ENCODE measurements at places on chromosomes 1 and 21.

DNA sequence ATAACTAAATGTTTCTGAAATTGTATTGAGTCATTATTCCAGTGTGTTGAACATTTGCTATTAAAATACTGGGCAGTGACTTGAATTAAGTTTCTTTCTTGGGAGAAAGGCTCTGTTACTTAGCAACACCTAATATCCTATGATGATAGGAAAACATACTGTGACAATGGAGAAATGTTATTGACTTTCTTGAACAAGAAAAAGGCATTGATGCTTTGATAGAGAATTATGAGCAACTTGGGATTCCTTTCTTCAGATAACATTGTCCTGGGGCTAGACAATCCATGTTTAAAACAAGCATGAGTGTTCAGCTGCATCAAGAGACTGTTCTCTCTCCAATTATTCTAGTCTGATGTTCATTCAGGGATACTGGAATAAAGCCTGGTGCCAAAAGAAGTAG, 215.9 kb upstream of the L1TD1 start:
- DNase-seq, result no peak

GRCh38 chr1:77847621-77848080, 40.8 kb upstream of the NEXN start:
- DNase-seq, result no peak

DNA sequence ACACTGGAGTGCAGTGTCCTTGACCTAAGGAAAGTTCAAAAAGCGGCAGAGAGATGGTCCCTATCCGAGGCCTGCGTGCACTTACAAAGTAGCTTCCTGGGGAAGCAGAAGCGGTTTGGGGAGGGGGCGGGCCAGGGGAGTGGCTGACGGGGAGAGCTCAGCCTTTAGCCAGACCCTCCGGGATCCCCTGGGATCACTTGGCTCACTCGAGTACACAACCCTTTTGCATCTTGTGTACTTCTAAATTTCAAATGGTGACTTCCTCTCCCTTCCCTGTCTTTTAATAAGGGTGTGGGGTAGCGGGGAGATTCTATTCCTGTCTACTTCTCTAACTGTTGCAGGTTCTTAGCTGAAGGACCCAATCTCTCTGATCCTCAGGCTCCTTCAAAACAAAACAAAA, 18.1 kb upstream of the SNX27 start:
- DNase-seq, result no peak

- DNase-seq, result peak; percentile 8
Observed at GRCh38 chr1:26285366-26286063, 5.6 kb downstream of the SH3BGRL3 start.

- DNase-seq, result no peak
Observed at GRCh38 chr21:41188486-41189149, 20.7 kb downstream of the BACE2 start.

GRCh38 chr1:77991638-77992037, 12.8 kb upstream of the FUBP1 start:
- no peak for DNase-seq

DNA sequence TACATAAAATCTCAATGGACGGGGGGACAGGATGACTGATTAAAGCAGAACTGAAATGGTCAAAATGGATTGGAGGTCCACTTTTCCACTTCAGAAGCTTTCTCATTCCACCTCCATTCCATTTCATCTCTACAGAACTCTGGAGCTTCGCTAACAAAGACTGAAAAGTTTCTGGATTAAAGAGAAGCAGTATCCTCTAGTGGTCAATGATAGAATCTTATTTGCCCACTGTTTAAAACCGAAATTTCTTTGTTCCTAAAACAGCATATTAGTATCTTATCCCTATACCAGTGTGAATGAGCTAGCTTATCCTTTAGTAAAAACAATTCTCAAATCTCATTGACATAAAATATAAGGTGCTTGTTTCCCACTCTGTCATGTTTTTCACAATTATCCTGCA, 890.6 kb downstream of the KCNT2 start:
- DNase-seq, result no peak

GRCh38 chr1:24925963-24926362, 4.1 kb downstream of the RUNX3 start:
- no peak for DNase-seq

GRCh38 chr1:18606443-18607288, 24.0 kb upstream of the PAX7 start:
- DNase-seq, result no peak

DNA sequence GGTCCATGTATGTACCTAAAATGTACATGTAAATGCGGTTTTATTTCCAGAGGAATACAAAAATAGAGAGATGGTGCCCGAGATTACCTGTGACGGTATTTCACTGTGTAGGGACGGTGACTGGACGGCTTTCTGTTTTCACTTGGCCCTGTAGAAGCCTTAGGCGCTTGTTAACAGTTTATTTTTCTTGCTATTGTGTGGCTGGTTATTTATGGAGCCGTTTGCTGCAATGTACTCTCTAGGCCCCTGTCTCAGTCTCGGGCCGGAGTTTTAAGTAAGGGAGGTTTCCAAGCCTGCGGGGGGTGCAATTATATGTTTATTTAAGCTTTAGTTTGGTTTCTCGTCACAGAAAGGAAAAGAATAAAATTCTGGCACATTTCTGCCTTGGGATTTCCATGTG, 413 bp downstream of the EFCAB7 start:
- DNase-seq, result no peak

DNA sequence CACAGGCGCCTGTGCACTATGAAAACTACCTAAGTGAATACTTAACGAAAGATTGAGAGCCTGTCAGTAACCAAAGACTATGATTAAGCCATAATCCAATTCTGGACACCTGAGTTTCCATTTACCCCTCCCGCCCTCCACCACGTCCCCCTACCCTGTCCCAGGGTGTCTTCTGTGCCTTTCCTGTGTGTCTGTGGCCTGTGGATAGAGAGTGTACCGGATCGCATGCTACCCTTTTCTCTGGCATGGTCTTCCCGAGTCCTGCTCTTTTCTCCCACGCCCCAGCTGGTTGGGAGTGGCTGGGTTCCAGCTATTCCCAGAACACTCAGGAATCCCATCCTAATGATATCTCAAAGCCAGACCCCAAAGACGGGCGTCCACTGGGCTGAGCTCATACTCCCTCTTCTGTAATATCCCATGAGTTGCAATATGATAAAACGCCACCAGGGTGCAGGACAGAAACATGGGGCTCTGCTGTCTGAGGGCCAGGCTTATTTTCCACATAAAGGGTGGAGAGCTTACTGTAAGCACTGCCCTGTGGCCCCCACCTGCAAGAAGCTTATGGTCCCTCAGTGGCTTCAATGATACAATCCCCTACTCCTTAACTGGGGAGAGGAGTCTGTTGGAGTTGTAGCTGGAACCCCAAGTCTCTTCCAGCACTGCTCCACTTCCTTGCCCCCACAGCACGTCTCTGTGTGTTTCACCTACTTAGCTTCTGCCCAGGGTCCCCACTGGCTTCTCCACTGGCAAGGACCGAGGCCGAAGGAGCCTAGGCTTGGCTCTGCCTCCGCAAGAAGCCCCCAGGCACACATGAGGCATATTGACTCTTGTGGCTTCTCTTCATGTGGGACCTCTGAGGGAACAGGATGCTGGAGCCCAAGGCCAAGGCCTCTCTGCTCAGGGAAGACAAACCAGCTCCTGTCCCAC, 17.6 kb upstream of the ALX3 start:
- DNase-seq, result peak; percentile 28

- DNase-seq, result peak; percentile 36
Observed at GRCh38 chr1:86441581-86441980, 17.6 kb downstream of the CLCA2 start.

- DNase-seq, result no peak
Observed at GRCh38 chr1:101924700-101925099, 72.0 kb downstream of the OLFM3 start.

- DNase-seq, result no peak
Observed at GRCh38 chr1:155170806-155171205, 2.3 kb downstream of the KRTCAP2 start.

DNA sequence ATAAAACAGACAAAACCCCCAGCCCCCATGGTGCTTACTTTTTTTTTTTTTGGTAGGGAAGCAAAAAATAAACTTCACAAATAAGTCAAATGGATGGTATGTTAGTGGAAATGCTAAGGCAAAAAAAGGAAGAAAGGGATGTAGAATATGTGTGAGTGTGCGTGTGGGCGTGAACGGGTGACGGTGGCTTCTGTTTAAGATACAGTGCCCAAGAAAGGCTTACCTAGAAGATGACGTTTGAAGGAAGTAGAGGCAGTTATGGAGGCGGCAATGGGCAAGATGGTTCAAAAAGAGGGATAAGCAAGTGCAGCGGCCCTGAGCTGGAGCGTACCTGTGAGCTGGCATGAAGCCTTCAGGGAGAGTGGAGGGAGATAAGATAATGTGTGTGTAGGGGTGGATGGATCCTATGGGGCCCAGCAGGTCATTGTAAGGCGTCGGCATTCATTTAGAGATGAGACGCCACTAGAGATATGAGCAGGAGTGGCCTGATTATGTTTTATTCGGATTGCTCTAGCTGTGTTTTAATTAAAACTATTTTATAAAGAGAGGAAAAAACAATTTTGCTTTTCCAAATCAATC, 19.9 kb downstream of the LEPR start:
- no peak for DNase-seq

DNA sequence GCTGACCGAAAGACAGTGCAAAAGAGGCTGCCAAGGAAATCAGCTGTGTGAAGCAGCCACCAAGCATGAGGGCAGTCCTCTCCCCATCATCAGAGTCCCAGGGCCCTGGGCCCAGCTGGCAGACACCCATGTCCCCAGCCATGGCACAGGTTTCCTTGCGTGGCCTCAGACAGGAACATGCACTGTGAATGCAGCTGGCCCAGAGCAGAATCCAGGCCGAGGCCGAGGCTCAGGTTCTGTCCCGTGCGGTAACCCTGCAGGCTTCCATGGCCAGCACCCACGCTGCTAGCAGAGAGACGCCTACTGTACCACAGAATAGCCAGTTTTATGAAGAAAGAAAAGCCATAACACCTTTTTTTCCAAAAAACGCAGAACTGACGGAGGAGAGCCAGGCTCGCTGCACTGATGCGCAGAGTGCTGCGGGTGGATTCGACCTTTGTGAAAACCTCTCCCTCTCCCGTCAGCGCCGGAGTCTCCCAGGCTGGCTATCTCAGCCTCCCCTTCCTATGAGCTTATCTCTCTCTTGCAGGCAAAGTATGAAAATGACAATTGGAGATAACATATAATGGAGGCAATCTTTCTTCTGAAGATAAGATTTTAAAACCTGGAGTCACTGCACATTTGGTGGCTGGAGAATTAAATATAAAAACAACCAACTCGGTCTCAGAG, 106.6 kb downstream of the NPHP4 start:
- no peak for DNase-seq

- no peak for DNase-seq
Observed at GRCh38 chr1:200767321-200767720, 28.6 kb downstream of the CAMSAP2 start.

DNA sequence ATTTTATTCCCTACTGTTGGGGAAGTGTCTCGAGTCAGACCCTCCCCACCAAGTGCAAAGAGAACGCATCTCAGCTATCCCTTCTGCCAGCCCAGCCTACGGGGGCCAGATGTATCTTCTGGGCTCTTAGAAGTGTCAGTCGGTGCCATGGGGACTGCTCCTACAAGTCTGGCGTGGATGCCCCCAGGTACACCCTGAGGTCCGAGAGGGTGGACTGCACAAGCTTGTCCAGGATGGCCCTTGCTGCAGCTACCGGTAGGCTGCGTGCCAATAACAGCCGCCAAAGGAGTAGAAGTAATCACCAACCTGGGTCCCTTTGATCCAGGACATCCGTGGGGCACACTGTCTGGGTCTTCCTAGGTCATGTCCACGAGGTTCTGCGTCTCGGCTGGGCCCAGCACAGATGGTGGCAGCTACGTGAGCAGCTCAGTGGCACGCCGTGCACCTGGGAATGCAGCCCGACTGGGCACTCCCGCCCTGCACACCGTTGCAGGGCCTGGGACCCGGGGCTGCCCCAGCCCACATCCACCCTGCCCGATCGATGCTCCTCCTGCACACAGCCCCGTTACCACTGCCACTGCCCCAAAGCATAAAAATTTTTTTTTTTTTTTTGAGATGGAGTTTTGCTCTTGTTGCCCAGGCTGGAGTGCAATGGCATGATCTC, 8.8 kb upstream of the SSU72 start:
- no peak for DNase-seq
